RKO (cell line): ENCODE measurements at places on chromosomes 2 and 18.

- no peak for DNase-seq
Measured at GRCh38 chr2:98433363-98433964, 11.2 kb upstream of the INPP4A start.

DNA sequence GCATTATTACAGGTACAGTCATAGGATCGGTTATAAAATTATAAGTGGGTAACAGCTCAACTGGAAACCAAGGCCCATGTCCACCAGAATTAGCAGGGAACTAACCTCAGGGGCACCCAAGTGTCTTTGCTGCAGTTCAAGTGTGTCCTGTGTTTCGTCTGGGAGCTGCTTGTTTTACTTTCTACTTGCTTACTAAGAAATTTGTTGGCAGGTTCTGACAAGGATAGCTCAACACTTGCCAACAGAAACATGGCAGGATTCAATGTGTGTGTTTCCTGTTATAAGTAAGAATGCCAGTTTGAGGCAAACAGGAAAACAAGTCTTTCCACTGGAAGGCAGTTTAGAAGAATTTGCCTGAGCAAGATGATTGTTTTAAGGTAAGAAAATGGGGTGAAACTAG, 104.5 kb downstream of the EPHA4 start:
- no peak for DNase-seq

DNA sequence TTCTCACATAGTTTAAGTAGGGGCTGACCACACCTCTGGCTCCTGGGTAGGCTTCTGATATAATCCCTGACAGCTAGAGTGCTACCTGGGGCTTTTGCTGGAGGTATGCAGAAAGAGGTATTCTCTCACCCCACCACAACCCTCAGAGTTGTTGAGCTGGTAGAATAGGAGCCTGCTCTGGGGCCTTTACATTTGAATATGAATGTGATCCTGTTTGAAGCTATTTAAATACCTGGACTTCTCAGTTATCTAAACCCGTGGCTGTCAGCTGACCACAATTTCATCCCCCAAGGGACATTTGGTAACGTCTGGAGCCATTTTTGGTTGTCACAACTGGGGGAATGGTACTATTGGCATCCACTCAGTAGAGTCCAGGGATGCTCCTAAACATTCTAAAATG, 669.1 kb downstream of the SATB2 start:
- DNase-seq = no peak

DNA sequence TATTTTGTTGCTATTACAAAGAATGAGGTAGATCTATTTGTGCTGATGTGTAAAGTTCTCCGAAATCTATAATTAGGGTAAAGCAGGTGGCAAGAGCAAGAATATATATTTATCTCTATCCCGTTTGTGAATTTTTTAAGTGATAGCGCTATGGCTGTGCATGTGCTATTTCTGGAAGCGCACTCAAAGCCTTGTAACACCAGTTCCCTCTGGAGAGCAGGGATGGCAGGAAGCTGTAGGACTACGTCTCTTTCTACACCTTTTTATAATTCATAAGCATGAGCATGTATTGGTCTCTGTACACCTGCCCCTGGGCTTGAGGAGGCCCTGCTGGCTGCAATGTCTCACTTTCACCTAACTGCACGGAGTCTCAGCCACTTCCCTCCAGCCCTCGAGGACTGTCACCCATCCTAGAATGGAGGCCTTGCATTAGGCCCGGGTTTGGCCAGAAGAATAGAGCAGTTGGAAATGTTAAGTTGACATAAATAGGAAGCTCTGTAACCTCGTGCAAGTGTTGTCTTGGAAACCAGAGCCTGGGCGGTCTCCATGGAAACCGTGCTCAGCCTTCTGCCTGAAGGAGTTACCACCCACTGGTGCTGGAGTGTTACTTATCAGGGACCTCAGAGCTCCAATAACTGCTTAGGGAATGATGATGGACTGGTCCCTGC, 20.9 kb downstream of the ITM2C start:
- no peak for DNase-seq

GRCh38 chr2:227748079-227748478, 2.4 kb downstream of the SCYGR8 start:
- DNase-seq = no peak
